ENCODE measurements at places on chromosomes 3 and 15.
A peak's percentile ranks its signal among the peaks of the same experiment; 100 is the strongest.

- DNase-seq: no peak
Observed at GRCh38 chr3:153961494-153961893, 159.7 kb upstream of the ARHGEF26 start.

DNA sequence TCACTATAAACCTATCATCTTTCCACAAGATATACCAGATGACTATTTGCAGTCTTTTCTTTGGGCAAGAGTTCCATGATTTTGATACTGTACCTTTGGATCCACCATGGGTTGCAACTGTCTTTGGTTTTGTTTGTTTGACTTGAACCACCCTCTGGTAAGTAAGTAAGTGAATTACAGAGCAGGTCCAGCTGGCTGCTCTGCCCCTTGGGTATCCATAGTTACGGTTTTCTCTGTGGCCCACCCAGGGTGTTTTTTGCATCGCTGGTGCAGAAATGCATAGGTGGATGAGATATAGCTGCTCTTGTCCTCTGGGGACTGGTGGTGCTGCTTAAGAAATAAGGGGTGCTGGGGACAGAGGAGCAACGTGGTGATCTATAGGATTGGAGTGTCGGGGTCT is 33.8 kb downstream of the CHDH start:
- no peak for DNase-seq

- DNase-seq: no peak
Observed at GRCh38 chr3:193660698-193661411, 67.8 kb downstream of the OPA1 start.

- DNase-seq: no peak
Observed at GRCh38 chr3:100970477-100970990, 22.7 kb downstream of the ABI3BP start.

DNA sequence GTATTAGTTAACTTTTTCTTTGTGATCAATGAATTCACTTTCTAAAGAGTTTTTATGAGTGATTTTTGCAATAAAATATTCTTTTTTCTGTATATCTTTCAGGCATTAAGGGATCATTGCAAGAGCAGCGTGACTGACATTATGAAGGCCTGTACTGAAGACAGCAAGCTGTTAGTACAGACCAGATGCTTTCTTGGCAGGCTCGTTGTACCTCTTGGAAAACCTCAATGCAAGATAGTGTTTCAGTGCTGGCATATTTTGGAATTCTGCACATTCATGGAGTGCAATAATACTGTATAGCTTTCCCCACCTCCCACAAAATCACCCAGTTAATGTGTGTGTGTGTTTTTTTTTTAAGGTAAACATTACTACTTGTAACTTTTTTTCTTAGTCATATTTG is 24.4 kb downstream of the SELENOT start:
- no peak for DNase-seq

DNA sequence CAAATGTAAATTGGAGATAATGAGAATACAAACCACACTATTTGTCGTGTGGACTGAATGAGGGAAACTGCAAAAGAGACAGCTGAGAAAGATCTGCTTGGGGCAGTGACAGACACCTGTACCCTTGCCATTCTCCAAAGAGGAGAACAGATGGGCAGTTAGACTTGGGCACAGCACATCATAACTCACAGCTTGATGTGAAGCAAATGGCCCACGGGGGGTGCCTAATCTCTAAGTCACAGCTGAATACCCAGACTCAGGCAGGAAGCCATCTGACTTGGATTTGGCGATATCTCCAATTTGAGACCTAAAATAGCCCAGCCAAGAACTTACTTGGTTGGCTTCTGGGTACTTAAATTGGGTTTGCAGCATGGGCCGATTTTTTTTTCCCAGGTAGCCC is 10.0 kb upstream of the SLC6A11 start:
- no peak for DNase-seq

DNA sequence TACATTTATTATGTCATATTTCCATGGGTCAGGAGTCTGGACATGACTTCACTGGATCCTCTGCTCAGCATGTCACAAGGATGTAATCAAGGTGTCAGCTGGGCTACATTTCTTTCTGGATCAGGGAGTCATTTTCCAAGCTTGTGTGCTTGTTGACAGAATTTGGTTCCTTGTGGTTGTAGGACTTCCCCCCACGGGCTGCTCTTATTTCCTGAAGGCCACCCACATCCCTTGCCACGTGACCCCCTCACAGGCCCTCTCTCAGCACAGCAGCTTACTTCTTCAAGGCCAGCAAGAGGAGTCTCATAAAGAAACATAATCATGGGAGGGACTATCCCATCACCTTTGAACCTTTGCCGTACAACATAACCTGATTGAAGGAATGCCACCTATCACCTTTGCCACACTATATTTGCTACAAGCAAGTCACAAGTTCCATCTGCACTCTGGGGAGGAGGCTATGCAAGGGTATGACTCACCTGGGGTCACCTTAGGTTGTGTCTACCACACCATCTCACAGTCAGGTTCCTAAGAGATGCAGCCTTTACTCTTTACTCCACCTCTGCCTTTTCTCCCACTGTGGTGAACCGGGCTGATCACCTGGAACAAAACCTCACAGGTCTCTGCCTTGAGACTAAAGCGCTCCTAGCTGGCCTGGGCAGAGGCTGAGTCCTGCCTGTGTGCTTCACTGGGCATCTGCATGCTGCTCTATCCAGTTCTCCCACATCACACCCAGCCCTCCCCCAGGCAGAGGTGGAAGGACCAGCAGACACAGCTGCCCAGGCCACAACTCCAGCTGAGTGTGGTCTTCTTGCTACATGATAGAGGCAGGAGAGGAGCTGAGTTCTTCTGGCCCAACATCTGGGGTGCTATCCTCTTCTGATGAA is 13.5 kb downstream of the RAB6B start:
- no peak for DNase-seq

DNA sequence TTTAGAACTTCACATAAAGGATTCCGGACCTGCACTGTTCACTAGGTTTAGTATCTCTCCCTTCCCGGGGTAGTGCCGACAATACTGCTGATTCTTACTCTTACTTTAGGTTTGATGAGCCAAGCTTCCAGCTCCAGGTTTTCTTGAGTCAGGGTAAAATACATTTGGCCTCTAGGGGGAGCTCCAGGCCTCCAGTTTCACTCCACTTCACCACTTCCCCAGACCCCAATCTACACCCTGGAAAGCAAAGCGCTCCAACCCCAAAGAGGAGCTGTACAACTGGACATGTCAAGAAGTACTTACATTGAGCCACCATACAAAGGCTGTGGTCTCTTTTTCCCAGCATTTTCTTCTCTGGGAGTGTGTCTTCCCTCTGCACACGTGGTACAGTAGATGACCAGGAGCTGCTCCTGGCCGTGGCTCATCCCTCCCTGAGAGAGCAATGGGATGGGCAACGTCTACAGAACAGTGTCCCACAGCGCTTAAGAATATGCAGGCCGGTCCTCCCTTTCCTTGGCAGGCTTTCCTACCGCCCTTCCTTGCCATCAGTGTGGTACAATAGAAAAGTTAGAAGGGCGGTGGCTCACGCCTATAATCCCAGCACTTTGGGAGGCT is 93.9 kb upstream of the CCDC80 start:
- peak; percentile 69 for DNase-seq

DNA sequence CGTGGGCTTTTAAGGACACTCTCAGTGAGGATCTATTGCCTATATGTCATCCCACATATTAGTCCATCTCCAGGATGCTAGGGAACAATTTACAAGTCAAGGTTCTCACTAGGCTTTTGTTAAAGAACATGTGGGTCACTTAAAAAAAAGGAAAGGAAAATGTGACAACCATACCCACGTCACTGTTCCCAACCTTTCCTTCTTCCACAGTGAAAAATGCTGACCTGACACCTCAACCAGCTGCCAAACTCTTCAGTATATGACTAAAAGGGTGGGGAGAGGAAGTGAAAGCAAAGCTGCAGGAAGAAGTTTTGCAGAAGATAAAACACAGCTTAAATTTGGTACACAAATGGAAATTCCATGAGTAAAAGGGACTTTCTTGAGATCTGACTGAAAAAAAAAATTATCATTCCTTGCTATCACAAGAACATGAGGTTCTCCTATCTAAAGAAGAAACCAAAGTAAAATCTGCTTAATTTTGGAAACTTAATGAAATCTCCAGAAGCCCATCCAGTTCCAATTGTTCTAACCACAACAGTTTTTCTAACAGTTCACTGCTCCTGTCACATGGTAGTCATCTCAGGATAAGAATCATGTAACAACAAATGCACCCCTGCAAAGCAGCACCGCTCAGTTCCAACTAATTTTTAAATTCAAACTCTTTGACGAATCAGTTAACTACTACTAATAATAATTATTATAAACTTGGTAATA is 117.0 kb upstream of the TSPAN3 start:
- peak; percentile 32 for DNase-seq

DNA sequence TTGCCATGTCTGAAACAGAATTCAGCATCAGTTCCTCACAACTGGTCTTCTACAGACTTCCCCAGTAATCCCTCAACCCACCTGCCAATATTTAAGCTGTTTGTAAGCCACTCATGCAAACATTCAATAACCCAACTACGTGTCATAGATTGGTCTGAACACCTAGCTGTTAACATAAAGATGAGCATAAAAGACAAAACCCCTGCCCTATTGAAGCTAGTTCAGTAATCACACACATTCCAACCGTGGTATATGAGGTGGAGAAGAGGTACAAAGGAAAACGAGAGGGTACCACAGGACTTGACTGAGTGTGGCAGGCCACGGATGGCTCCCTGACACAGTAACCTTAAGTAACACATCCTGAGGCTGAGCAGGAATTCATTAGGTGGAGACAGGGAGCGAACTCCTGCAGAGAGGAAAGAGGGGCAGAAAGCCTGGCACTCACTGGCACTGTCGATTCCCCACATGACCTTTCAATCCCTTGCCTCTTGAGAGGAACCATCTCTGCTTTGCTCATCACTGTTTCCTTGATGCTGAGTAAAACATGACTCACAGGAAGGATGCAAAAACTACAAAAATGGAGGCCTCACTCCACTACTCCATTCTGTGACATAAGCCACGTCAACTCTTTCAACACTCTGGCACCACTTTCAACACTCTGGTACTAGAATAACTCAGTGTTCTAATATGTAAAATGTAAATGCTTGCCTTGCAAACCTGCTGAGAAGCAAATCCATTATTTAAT is 31.3 kb downstream of the RPN1 start:
- DNase-seq: no peak

DNA sequence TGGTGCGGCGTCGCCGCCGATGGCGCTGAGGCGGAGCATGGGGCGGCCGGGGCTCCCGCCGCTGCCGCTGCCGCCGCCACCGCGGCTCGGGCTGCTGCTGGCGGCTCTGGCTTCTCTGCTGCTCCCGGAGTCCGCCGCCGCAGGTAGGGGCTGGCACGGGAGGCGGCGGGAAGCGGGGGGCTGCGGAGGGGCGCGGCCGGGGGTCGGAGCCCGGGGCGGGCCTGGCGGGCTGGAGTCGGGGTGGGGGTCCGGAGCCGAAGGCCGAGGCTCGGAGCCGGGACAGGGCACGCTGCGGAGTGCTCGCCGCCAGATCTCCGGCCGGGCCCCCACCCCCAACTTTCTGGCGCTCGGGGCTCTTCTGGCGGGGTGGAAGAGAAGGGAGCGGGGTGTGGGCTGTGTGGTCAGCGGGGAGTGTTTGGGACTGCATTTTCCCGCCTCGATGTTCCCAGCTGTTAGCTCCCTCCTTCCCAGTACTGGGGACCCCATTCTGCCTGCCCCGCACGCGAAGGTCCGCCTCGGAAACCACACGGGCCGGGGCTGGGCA is 299 bp downstream of the TYRO3 start:
- no peak for DNase-seq

DNA sequence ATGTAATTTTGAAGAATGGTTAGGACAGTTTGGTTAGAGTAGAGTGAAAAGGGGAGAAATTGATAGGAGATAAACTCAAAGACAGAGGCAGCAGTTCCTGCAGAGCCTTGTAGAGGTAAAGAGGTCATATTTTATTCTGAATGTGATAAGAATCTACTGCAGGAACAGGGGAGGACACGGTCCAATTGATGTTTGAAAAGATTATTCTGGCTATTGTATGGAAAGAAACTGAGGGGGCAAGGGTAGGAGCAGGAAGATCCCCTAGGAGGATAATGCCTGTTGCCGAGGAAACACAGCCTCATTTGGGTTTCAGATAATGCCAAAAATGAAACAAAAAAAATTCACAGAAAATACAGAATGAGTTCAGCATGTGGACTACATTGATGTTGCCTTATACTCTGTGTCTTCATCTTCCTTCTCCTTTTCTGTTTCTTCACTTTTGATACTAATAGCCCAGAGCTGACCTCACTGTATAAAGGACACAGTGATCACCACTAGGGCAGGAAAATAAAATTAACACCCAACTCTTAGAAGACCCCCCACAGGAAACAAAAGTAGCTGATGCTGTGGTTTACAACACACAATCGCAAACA is 454.6 kb upstream of the UBE2E2 start:
- no peak for DNase-seq

- DNase-seq: no peak
Observed at GRCh38 chr3:130384476-130385025, 39.1 kb downstream of the COL6A5 start.

- no peak for DNase-seq
Observed at GRCh38 chr3:99669879-99670555, 31.6 kb downstream of the COL8A1 start.

DNA sequence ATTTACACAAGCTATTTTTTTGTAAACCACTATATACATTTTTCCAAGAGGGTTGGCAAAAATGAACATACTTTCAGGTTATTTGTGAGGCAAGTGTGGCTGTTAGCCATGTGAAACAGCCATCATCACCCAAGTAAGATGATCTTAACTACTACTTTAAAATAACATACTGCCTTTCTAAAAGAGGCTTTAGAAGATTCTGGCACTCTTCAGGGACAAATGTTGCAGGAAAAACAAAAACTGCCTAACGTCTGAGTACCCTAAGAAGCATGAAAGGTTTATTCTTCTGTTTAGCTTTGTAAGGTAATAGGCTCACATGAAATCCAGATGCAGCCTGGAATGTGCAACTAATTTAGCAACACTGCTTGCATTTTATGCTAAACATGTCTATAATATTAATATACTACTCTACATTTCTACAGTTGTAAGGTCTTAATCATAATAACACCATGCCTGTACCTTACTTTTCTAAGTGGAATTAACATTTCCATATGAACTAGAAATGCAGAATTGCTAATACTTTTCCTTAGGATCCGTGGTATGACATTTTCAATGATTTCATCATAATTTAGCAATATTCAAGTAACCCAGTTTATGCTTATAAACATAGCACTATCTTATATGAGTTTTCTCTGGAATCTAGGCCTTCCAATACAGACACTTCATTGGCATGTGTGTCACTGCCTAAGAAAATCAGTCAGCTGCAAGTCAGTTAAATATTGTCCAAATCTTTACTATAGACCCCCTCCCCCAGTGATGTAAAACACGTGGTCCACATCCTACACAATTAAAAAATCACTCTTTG is 4.5 kb upstream of the LSAMP start:
- no peak for DNase-seq

GRCh38 chr15:27899583-27900285 is 199.4 kb downstream of the OCA2 start:
- DNase-seq: no peak

- no peak for DNase-seq
Observed at GRCh38 chr3:177576746-177577145, 379.5 kb upstream of the TBL1XR1 start.

DNA sequence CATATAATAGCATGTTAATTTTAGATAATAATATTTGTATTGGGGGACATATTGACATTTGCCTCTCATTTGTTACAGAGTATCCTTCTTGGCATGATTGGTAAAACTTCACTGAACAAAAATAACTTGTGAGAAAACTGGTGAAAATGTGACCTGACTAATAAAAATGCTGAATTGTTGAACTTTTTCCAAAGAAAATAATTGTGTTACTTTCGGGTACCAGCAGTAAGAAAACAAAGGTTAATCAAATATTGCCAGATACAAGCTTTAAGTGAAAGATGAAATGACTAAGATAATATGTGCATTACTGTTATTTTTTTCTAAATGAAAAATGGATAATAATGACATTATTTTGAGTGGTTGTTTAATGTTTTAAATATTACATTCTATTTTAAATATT is 15.2 kb downstream of the SLC12A1 start:
- no peak for DNase-seq
